ENCODE measurements at places on chromosomes 2 and 18. TPM values are rescaled to one million over a fixed set of nuclear protein-coding genes. Genes with fewer than 3 reads are reported as not detected.

SUMO1 gene
- 100 TPM for total RNA-seq

GAREM2 gene
- total RNA-seq: 1.0 TPM

CEP192 gene
- 53.2 TPM for total RNA-seq

TEX44 gene
- not detected for total RNA-seq

UGT1A3 gene
- not detected for total RNA-seq
